Right ventricle myocardium superior (tissue), 1 donor: ENCODE measurements at places on chromosomes 5 and 9.

- DNase-seq, result no peak
Observed at GRCh38 chr9:36280989-36281388, 22.7 kb upstream of the GNE start.

GRCh38 chr9:127897193-127897692 lies 2.2 kb downstream of the ST6GALNAC6 start:
- peak; percentile 88 for DNase-seq

DNA sequence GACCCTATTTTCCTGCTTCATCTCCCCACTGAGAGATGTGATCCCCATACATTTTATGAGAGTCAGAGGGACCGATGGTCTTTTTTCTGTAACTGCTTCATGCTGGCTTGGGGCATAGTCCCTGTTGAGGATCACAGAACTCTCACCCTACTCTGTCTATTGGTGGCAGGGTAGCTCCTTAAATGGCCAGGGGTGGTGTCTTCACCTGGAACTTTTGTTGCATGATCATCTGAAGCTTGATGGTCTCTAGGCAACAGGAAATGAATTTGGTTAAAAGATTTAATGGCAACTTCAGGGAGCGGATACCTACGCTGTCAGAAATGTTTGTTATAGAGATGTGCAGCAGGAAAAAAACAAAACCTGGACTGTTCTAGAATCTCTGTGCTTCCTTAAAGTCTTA lies 87.0 kb upstream of the GLIS3 start:
- no peak for DNase-seq

- DNase-seq, result no peak
Observed at GRCh38 chr5:108115673-108116072, 266.2 kb downstream of the FBXL17 start.

DNA sequence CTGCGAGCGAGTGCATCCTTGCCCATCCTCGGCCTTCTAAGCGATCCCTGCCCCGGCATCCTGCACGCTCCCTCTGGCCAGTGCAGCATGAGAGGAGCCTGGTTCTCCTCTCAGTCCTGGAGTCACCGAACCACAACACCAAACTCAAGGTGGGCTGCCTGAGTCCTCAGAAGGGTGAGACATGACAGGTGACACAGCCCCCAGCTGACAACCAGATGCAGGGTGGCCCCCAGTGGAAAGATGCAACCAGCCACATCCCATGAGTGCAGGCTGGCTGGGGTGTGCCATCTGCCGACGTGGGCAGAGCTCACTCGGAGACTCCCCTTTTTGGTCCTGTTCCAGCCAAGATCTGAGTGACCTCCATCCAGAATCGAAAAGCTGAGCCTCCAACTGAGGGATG lies 58.4 kb downstream of the COL23A1 start:
- DNase-seq, result no peak

GRCh38 chr5:42491699-42492098 lies 68.5 kb downstream of the GHR start:
- DNase-seq, result no peak

DNA sequence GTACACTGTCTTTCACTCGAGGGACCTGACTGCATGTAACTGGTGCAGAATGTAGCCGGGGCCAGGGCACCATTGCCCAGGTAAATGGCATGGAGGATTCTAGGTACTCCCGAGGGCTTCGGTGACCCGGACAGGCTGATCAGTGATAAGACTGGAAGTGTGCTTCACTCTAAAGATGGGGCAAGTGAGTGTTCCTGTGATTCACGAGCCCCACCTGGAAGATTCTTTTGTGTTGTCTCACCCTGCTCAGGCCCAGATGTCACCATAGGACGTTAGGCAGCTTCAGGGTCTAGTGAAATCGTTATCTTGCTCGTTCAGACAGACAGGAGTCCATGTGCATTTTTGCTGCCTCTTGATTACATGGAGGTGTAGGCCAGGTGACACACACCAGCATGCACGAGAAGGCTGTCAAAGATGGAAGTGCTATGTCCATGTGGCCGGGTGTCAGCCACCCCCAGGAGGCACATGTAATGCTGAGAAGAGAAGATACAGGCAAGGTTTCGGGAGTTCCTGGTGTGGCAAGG lies 73.9 kb downstream of the WNK2 start:
- DNase-seq, result no peak

DNA sequence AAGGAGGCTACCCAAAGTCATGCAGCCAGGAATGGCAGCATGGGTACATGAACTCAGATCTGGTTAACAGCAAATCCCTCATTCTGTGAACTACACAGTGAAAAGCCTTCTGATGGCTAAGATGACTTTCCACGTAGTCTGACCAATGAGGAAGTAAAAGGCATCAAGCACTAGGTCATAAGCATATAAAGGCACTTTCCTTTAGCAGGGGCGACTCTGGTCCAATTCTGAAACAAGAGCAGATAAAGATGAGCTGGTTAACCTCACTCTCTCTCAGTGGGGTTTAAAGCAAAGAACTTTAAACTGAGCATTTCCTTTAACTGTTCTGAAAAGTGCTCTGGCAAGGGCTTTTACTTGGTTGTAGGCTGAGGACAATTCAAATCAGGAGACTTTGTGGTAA lies 21.1 kb downstream of the PSMB7 start:
- no peak for DNase-seq

- DNase-seq, result no peak
Observed at GRCh38 chr9:82934949-82935348, 128.0 kb downstream of the RASEF start.

- DNase-seq, result no peak
Observed at GRCh38 chr5:61994171-61994570, 311.8 kb upstream of the KIF2A start.

GRCh38 chr9:99824378-99825171 lies 2.9 kb downstream of the NR4A3 start:
- DNase-seq, result peak; percentile 43

DNA sequence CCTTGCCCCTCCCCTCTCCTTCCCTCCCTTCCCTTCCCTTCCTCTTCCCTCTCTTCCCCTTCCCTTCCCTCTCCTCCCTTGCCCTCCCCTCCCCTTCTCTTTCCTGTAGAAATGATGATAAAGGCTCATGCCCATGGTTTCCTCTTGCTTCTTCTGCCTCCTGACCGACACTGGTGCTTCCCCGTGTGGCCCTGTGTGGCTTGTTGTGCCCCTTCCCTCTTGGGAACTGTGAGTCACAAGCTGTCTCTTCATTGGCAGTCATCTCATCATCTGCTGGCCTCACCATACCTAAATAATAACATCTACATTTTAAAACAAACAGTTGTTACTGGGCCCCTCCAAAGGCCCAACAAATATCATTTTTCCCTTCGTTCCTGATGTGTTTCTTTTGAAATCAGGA lies 11.7 kb upstream of the CARNMT1 start:
- DNase-seq, result no peak

- no peak for DNase-seq
Observed at GRCh38 chr5:181076920-181077319, 36.9 kb downstream of the BTNL9 start.

GRCh38 chr9:21381448-21382339 lies 3.5 kb downstream of the IFNA2 start:
- no peak for DNase-seq

DNA sequence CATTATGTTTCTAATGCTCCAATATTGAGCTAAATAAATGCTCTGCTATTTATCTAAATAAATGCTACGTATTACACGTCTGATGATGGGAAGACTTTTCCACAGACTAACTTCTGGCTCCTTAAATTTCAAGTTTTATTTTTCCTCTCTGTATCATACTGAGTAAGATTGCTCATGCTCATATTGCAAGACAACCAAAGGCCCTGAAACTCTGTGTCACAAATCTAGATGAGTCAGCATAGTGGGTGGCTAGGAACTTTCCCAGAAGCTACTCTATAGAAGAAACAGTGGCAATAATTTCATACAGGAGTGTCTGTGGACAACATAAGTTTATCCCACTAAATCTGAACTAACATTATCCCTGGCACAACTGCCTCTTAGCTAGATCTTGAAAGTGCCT lies 53.0 kb upstream of the RFX3 start:
- DNase-seq, result no peak

GRCh38 chr5:151742870-151743294 lies 15.5 kb downstream of the ATOX1 start:
- no peak for DNase-seq

GRCh38 chr5:111488353-111488752 lies 24.0 kb downstream of the STARD4 start:
- DNase-seq, result no peak

GRCh38 chr5:173872957-173873305 lies 15.2 kb upstream of the CPEB4 start:
- peak; percentile 56 for DNase-seq
